ENCODE measurements at places on chromosomes 4 and X.

- H3K27ac ChIP-seq: no peak overlapping the region
- no peaks in the 10 kb centered on the region for H3K27me3 ChIP-seq
- DNase-seq: no peak
- H3K36me3 ChIP-seq: peaks cover 14% of the 10 kb centered on the region
- H3K4me1 ChIP-seq: no peaks in the 10 kb centered on the region
Measured at GRCh38 chr4:182337366-182337765, 94.2 kb downstream of the TENM3 start.

DNA sequence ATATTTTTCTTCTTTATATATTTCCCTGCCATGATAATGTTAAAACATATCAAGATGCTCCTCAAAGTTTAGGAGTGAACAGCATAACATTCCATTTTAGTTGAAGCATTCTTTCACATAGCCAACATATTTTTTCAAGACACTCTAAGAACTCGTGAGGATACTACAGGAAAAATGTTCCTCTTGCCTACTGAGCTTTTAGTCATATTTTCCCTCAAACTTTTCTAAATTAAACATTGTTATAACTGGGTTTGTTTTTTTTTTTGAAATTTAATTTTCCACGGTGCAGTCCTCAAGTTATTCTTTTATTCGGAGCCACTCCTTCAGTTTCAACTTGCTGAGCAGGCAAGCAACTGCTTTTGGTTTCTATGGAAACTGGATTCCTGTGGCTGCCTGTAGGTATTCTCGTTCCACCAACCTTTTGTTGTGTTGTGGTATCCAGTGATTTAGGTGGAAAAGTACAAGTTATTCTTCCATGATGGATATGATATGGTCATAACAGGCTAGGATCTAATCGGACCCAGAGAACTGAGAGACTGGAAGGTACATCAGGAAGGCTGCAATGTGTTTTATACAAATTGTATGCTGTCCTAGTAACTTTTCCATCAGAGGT, 248.0 kb downstream of the TRIML1 start:
- peaks cover 12% of the 10 kb centered on the region for H3K4me1 ChIP-seq
- H3K27ac ChIP-seq: peak overlapping the region; percentile 14
- H3K36me3 ChIP-seq: peaks cover 4% of the 10 kb centered on the region
- H3K4me3 ChIP-seq: no peak overlapping the region
- H3K27me3 ChIP-seq: no peaks in the 10 kb centered on the region
- no peak for DNase-seq

DNA sequence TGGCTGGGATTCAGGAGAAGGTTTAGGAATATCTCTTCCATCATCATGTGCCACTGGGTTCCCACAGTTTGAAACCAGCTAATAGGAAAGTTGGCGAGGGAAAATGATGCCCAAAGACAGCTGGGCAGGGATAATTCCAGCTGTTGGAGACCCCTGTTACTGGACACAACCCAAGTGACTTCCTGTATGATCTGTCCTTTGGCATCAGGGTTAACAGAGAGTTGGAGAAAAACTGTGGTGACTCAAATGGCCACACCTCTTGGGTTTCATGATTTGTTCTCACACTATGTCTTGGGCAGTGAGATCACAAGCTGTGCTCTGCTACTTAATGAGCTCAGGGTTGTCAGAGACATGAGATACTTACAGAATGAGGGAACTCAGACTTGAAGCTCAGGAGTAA, 3.8 kb downstream of the FGF16 start:
- peaks cover 45% of the 10 kb centered on the region for H3K27me3 ChIP-seq
- no peak overlapping the region for H3K27ac ChIP-seq
- H3K4me1 ChIP-seq: peaks cover 12% of the 10 kb centered on the region
- no peak overlapping the region for H3K4me3 ChIP-seq
- no peak for DNase-seq

GRCh38 chr4:82712561-82712960, 86.0 kb downstream of the SCD5 start:
- DNase-seq: no peak
- no peaks in the 10 kb centered on the region for H3K36me3 ChIP-seq
- peaks cover 44% of the 10 kb centered on the region for H3K4me1 ChIP-seq
- H3K27me3 ChIP-seq: no peaks in the 10 kb centered on the region
- no peak overlapping the region for H3K27ac ChIP-seq

GRCh38 chrX:46918434-46918833, 6.2 kb downstream of the JADE3 start:
- H3K4me3 ChIP-seq: no peak overlapping the region
- no peak overlapping the region for H3K27ac ChIP-seq
- H3K27me3 ChIP-seq: no peaks in the 10 kb centered on the region
- H3K36me3 ChIP-seq: peaks cover 18% of the 10 kb centered on the region

- peaks cover 14% of the 10 kb centered on the region for H3K4me1 ChIP-seq
- H3K27ac ChIP-seq: no peak overlapping the region
- H3K27me3 ChIP-seq: no peaks in the 10 kb centered on the region
- no peak overlapping the region for H3K4me3 ChIP-seq
- no peak for DNase-seq
Measured at GRCh38 chrX:65723706-65724105, 56.3 kb downstream of the MSN start.

Measured in neural crest cell (in vitro differentiated cells).